ENCODE measurements at places on chromosomes 3 and 15.

DNA sequence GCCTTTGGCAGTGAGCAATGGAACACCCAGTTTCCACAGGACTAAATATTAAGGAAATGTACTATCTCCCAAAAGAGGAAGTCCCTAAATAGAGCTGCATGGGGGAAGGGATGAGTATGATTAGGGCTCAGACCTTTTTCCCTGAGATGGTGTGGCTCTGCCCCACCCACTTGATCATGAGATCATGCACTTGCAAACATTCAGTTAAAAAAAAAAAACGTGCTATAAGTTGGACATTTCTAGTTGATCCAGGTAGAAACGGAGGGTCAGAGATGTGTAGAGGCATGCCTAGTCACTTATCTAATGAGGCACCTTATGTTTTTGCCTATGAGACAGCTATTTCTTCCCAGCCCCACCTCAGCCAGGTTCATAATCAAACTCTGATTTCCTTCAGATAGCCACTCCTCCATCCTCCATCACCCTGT is 24.5 kb upstream of the SSR3 start:
- DNase-seq, result no peak

DNA sequence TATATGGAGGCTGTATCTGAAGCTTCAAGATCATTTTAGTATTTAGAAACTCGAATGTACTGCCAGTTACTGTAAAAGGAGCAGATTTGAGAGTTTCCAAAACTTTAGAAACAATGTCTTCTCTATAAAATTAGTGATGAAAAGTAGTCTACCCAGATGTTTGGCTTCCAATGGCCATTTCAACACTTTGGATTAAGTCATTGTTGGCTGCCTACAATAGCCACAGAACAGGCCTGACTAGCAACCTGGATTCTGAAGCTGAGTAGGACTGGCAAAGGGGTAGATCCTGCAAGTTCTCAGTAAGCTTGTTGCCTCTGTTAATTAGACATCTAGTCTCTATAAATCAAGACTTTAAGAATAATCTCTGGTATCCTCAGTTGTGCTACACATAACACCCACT is 239.0 kb upstream of the KCNMB2 start:
- no peak for DNase-seq

DNA sequence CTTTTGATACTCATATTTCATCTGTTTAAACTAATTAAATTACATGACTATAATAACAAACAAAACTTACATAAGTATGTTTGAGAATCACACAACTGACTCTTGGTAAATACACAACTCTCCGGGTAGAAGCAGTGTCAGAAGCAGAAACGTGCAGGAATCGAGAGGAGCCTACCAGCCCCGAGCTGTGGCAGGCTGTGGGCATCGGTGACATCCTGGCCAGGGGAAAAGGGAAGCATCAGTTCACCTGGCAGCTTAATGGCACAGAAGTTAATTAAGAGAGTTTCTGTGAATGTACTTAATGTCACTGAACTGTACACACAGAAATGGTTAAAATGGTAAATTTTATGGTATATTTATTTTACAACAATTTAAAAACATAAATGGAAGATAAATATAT is 90.2 kb downstream of the CRTC3 start:
- no peak for DNase-seq

GRCh38 chr3:153437666-153438065 is 275.6 kb downstream of the RAP2B start:
- no peak for DNase-seq

- DNase-seq, result no peak
These were observed 77.2 kb downstream of the EOMES start for GRCh38 chr3:27644941-27645340.

GRCh38 chr3:190269101-190269500 is 53.1 kb downstream of the CLDN1 start:
- DNase-seq, result no peak

DNA sequence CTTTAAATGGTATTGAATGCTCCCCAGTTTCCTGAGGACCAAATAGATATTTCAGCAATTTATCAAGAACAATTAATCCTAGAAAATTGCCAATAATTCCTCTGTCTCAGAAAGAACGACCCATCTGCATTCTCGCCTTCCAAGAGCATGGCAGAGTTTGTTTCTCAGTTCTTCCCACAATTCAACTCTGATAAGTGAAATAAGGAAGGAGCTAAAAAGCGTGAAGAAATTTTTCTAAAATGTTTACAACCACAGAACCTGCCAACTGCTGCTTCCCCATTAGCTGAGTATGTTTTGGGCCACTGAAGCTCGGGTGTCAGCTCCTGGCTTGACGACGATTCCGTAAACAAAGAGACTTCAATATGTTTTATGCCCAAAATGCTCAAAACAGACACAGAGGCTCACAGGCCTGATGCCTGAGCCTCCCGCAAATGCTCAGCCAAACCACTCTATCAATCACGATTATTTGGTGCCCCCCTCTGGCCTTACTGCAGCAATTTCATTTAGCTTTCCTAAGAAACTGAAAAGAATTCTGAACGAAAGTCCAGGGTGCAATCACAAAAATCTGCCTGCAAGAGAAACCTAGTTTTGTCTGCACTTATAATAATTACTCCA is 259.2 kb upstream of the CCDC54 start:
- DNase-seq, result no peak

- no peak for DNase-seq
These were observed 284 bp upstream of the TSC22D2 start for GRCh38 chr3:150407808-150408220.

DNA sequence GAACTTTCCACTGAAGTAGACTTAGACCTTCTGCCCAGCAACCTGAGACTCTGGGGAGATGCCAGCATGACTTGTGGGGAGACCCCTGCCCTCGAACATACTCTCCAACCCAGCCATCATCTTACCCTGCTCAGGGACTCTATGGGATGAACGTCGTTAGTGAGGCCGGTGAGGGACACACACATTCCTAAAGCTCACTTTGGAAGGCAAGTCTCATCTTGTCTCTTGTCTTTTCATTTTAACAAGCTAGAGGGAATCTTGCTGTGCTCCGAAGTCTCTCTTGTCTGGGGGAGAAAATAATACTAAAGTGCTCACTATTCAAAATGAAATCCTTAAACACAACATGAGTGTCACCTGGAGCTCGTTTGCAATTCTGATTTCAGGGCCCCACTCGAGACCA is 239.5 kb upstream of the HES1 start:
- no peak for DNase-seq

GRCh38 chr15:77500989-77501388 is 80.3 kb downstream of the HMG20A start:
- DNase-seq, result no peak

GRCh38 chr3:162628531-162628930 is 1131.9 kb downstream of the OTOL1 start:
- no peak for DNase-seq

- no peak for DNase-seq
These were observed at the start of gene RASGRF1 for GRCh38 chr15:79090487-79091203. Gene RASGRF1 (minus strand): TSS chr15:79090780. CDS start chr15:79090498, 282 bp downstream.

GRCh38 chr3:19559724-19560442 is 374.1 kb downstream of the EFHB start:
- DNase-seq, result no peak

- DNase-seq, result no peak
These were observed 154.4 kb downstream of the CBLB start for GRCh38 chr3:105714453-105714852.

GRCh38 chr3:196440041-196440537 is 7.9 kb upstream of the UBXN7 start:
- DNase-seq, result no peak

GRCh38 chr15:75884041-75884440 is 19.6 kb upstream of the FBXO22 start:
- no peak for DNase-seq

DNA sequence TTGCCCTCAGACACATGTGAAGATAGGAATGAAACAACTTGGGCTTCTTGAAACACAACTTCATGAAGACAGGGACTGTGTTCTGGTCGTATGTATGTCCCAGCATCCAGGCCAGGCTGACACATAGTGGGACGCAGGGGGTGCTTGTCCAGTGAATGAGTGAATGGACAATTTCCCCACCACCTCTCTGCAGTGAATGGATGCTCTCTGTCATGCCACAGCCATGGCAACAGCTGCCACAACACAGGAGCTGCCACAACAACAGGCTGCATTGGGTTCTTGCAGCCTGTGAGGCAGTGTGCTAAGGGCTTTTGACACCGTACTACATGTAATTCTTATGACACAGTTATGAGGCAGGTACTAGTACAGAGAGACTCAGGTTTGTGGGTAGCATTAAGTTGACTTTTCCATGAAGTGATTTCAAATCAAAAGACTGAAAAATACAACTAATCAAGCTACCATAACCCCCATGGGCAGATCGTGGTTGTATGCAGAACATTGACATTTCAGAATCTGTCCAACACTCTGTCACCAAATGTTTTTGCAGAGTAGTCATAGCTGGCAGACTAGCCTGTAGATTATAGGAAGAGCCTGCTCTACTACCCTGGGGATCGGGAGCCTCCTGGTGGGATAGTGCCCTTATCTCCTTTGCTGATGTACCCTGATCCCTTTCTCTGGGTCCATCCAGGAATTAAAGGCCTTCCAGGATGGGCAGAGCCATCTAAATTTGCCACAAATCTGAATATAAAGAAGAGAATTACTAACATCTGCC is 40.8 kb downstream of the CLSTN2 start:
- no peak for DNase-seq

- no peak for DNase-seq
These were observed 30.7 kb downstream of the EFL1 start for GRCh38 chr15:82231842-82232241.

GRCh38 chr3:30644615-30645014 is 38.2 kb downstream of the TGFBR2 start:
- DNase-seq, result no peak

DNA sequence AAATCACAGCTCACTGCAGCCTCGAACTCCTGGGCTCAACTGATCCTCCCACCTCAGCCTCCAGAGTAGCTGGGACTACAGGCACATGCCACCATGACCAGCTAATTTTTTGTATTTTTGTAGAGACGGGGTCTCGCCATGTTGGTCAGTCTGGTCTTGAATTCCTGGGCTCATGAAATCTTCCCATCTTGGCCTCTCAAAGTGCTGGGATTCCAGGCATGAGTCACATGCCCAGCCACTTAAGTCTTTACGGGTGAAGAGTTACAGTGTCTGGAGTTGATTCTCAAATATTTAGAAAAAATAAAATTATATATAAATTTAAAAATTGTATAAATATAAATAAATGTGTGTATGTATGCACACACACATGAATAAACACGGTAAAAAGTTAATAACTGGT is 14.5 kb upstream of the KBTBD12 start:
- no peak for DNase-seq

DNA sequence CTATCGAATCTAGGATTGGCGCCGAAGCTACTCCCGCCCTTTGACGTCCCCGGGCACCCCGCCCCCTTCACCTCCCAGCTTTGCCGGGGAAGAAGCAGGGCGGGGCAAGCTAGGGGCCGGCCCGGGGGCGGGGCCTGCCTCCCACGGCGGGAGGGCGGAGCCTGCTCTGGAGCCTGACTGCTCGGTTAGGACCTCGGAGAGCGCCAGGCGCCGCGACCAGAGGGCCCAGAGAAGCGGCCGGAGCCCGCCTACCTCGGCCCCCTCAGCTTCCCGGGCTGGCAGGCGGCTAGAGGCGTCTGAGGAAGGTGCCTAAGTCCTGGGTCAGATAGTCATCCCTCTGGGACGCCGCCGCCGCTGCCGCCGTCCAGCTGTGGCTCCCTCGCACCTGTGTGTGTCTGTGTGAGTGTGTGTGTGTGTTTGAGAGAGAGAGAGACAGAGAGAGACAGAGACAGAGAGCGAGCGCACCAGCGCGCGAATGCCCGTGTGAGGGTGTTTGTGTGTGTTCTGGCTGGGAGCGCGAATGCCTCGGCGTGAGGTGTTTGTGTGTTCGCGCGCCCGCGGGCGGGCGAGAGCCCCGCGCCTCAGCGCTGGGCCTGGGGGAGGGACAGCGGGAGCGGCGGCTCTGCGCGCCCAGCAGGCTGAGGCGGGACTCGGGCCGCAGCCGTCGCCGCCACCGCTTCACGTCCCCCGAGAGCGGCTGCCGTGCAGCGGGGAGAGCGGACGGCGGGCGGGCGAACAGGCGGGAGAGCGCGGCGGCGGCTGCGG is at the start of gene STXBP5L:
TSS of gene STXBP5L (plus strand) at position 176 of the 765 bp plus-strand sequence. CDS start 1,374 bp downstream, outside the sequence.
- peak; percentile 41 for DNase-seq

- no peak for DNase-seq
These were observed 32.8 kb downstream of the IFT57 start for GRCh38 chr3:108189440-108189839.

DNA sequence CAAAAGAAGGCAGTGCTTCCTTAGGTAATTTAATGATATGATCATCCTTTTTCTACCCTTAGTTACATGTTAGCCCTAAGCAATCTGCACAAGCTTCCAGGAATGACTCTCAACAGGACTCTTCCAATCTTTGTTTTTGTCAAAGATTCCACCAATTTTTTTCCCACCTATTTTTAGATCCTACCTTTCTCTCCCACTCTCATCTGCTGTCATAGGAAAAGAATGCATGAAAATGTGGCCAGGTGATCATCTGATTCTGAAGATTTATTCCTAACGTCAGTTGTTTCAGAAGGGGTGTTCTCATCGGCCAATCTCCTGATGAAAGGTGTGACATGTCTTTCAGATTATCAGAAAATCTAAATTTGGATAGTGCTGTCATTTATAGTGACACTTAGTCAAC is 7.2 kb downstream of the CCDC54 start:
- no peak for DNase-seq

GRCh38 chr15:47872869-47873432 is 155.6 kb downstream of the SEMA6D start:
- DNase-seq, result no peak

DNA sequence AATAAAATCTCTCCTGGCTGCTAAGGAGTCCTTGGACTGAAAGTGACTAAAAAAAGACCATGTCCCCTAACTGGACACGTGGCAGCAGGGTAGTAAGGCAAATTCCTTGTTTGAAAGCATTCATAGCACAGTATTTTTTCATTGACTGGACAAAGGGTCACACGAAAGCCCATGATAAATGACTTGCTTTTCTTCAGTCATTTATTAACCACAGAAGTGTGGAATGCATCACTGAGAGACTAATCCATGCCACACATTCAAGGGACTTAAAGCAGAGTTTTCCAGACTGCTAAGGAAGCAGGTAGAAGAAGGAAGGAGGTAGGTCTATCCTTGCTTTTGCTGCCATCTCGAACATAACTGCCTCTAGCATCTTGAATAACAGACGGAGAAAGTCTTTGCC is 31.2 kb downstream of the CASR start:
- no peak for DNase-seq

- no peak for DNase-seq
These were observed 3.1 kb downstream of the PLXNA1 start for GRCh38 chr3:126986001-126986400.

GRCh38 chr3:163817015-163817414 is 1261.3 kb downstream of the SI start:
- no peak for DNase-seq

DNA sequence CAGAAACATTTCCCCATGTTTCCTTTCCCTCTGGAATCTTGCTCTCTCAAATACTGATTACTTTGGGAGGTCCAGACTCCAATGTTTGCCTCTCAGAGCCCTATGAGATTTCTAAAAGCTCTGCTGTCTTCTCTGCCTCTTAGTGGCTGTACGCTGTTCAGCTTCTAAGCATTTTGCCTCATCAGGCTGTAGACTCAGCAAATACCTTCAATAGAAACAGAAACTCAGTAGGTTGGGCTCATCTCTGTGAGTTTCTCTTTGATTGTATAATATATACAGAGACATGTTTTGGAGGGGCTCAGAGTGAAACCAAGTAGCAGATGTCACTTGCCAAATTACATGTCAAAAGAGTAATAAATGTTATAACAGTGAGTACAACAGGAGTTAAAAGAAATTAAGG is 380.8 kb upstream of the MEIS2 start:
- no peak for DNase-seq

GRCh38 chr15:98143116-98143515 is 182.6 kb downstream of the ARRDC4 start:
- DNase-seq, result no peak

All from activated CD8-positive, alpha-beta memory T cell treated with anti-CD3 and anti-CD28 coated beads for 48 hours (primary cell).